ENCODE measurements at places on chromosomes 12 and 14. TPM values are rescaled to one million over a fixed set of nuclear protein-coding genes. Genes with fewer than 3 reads are reported as not detected.

DNAH10 gene
- total RNA-seq, result 0.88 TPM

BCL11B gene
- total RNA-seq, result not detected

RNASE7 gene
- not detected for total RNA-seq

PRIMA1 gene
- not detected for total RNA-seq

HOXC4 gene
- 2.0 TPM for total RNA-seq

RTL1 gene
- not detected for total RNA-seq

OAS2 gene
- 5.0 TPM for total RNA-seq

BRMS1L gene
- 3.7 TPM for total RNA-seq

CISTR gene
- total RNA-seq, result not detected

TAS2R14 gene
- total RNA-seq, result 4.4 TPM

IL26 gene
- total RNA-seq, result not detected

P2RX2 gene
- not detected for total RNA-seq

CCDC177 gene
- not detected for total RNA-seq

DCAF11 gene
- 54.3 TPM for total RNA-seq

ST8SIA1 gene
- total RNA-seq, result under 0.01 TPM

SLC5A8 gene
- not detected for total RNA-seq

TSPAN11 gene
- total RNA-seq, result 0.14 TPM

IL22 gene
- total RNA-seq, result not detected

GAPDH gene
- 8,320 TPM for total RNA-seq

BCL2L14 gene
- total RNA-seq, result not detected

KLRK1 gene
- not detected for total RNA-seq

OR6C4 gene
- total RNA-seq, result not detected

GPR137C gene
- 0.43 TPM for total RNA-seq

OR4L1 gene
- total RNA-seq, result not detected

FOXG1 gene
- total RNA-seq, result under 0.01 TPM

RXYLT1 gene
- total RNA-seq, result 10.7 TPM

NKX2-1 gene
- total RNA-seq, result not detected

ZNF384 gene
- total RNA-seq, result 30.6 TPM

LRRIQ1 gene
- not detected for total RNA-seq

GXYLT1 gene
- 8.8 TPM for total RNA-seq

FAM90A1 gene
- total RNA-seq, result 0.14 TPM

CCDC184 gene
- 0.29 TPM for total RNA-seq

AKAP3 gene
- total RNA-seq, result 3.5 TPM

RFX4 gene
- not detected for total RNA-seq

OAS3 gene
- 7.4 TPM for total RNA-seq

PDZRN4 gene
- total RNA-seq, result not detected

LBHD2 gene
- not detected for total RNA-seq

SLC4A8 gene
- 8.2 TPM for total RNA-seq

ALX1 gene
- not detected for total RNA-seq

PIP4P1 gene
- 24.3 TPM for total RNA-seq

AJUBA gene
- 91.7 TPM for total RNA-seq

INSM2 gene
- not detected for total RNA-seq

BATF gene
- total RNA-seq, result 0.72 TPM

C3AR1 gene
- total RNA-seq, result 1.1 TPM

CEBPE gene
- not detected for total RNA-seq

CCDC63 gene
- not detected for total RNA-seq

POTEG gene
- not detected for total RNA-seq

PROX2 gene
- total RNA-seq, result not detected

ALDH2 gene
- total RNA-seq, result 98.5 TPM

TOMM20L gene
- total RNA-seq, result not detected

Measured in placental pericyte (primary cell).